ENCODE measurements at places on chromosomes 7 and 10.

GRCh38 chr10:110813743-110814472 lies 57.8 kb upstream of the PDCD4 start:
- no peak for DNase-seq

GRCh38 chr7:150919160-150919559 lies 59.0 kb downstream of the KCNH2 start:
- no peak for DNase-seq

DNA sequence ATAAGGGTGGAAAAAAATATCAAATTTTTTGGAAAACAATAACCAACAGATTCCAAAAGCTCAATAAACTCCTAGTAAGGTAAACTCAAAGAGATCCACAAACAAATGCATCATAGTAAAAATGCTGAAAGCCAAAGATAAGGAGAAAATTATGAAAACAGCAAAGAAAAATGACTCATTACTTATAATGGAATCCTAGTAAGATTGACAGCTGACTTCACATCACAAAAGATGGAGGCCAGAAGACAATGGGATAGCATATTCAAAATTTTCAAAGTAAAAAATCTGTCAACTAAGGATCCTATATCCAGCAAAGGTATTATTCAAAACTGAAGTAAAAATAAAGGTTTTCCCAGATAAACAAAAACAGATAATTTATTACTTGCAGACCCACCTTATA lies 183.4 kb upstream of the VIPR2 start:
- DNase-seq, result no peak

- DNase-seq, result no peak
These were observed 41.5 kb upstream of the SMIM30 start for GRCh38 chr7:113159746-113160339.

DNA sequence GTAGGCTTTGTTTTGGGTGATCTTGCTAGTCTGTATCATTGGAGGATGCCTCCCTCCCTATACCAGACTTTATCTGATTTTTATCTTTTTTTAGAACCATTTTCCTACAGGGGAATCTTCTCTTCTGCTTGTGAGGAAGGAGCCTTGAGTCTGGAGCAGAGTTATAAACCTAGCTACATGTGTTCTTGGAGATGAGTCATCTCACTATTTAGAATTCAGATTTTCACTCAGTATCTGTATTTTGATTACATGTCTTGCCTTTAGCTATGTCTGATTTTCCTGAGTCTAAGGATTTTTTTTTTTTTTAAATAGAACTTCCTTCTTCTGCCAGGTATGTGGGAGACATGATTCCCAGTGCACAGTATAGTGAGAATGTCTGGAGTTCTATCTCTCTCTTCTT lies 211.6 kb upstream of the MBL2 start:
- DNase-seq, result no peak

- no peak for DNase-seq
These were observed 202.7 kb downstream of the DIP2C start for GRCh38 chr10:486666-487322.

- no peak for DNase-seq
These were observed 669.8 kb downstream of the SUGCT start for GRCh38 chr7:40804477-40805215.

- DNase-seq, result no peak
These were observed 157.5 kb downstream of the XPNPEP1 start for GRCh38 chr10:109765838-109766237.

- DNase-seq, result no peak
These were observed 38.6 kb downstream of the MRC1 start for GRCh38 chr10:17847585-17848296.

DNA sequence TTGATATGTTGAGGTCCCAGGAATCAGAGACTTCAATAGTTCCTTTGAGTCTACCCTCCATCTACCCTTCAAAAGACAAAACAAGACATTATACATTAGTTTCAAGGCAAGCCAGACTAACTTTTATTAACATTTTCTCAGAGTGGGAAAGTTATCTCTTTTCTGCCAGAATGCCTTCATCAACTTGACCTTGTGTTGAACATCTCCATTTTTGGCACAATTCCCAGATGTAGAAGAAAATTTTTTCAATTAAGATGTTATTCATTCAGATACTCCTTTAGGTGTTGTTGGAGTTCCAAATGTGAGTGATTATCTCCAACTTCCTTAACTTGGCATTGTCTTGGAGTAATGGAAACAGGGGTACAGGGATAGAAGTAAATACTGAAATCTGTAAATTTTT lies 59.1 kb downstream of the NRF1 start:
- DNase-seq, result no peak

DNA sequence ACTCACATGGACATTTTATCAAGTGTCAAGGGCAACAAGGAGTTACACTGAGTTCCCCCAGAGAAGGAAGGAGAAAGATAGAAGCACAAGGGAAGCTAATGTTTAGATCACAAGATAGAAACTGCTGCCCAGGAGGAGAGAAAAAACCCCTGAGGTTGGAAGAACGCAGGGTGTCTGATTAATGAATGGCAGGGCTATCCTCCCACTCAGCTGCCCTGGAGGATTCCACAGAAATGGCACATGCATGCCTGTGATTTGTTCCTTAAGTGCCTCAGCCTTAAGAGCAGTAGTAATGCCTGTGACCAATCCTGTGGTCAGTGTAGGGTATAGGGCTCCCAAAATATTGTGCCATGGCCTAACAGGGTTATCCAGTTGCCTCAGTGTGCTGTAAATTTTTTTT lies 20.2 kb downstream of the DNAJB9 start:
- DNase-seq, result no peak

DNA sequence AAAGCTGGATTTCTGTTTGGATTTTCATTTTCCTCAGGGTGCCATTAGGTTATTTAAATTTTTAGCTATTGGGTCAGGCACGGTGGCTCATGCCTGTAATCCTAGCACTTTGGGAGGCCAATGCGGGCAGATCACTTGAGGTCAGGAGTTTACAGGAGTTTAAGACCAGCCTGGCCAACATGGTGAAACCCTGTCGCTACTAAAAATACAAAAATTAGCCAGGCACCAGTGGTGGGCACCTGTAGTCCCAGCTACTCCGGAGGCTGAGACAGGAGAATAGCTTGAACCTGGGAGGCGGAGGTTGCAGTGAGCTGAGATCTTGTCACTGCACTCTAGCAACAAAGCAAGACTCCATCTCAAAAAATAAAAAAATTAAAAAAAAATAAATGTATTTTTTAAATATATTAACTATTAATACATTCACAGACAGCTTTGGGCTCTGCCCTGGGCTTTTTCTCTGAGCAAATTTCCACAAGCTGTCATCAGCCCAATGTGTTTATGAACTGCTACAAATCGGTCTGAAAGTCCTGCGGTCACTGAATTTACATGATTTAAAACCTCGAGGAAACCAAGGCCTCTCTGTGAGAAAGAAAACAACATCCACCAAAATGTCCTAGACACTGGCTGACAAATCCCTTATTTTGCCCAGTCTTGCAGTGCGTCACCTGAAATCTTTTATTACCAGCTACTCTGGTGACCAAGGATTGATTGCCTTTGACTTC lies 19.2 kb upstream of the PLEKHS1 start:
- DNase-seq, result no peak

GRCh38 chr10:124064676-124065075 lies 28.7 kb downstream of the CHST15 start:
- no peak for DNase-seq

DNA sequence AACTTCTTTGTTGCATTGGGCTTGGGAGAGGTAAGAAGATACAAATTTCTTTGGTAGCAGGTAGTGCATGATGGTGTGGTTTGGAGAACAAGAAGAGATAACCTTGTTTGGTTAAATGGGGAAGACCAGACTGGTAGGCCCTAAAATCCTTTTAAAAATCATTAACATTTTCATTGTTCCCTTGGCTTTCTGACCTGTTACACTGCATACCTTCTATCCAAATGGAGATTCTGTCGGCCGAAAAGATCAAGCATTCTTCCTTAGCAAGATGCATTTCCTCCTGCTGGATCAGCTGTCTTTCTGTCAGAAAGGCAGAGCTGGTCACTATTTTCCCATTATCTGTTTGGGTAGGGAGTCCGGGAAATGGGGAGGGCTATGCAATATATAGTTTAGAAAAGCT lies 33.7 kb downstream of the AGK start:
- no peak for DNase-seq

GRCh38 chr7:95883217-95883616 lies 110.9 kb downstream of the DYNC1I1 start:
- no peak for DNase-seq

GRCh38 chr7:75691793-75692543 lies 46.8 kb downstream of the HIP1 start:
- no peak for DNase-seq

GRCh38 chr10:95264227-95265051 lies 26.4 kb downstream of the PDLIM1 start:
- no peak for DNase-seq

DNA sequence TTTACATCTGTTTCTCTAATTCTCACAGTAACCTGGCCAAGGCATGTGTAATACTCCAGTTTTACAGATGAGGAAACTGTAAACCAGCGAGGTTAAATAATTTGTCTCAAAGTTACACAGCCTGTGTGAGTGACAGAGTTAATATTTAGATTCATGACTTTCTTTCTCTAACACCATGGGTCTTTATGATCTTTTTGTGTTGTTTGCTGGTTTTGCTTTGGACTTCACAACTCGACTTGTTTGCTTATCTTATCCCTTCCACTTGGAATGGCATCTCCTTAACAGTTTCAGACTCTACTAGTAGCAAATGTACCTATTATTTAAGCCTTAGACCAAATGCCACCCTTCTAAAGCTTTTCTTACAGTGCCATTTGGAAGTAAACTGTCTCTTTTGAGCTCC lies 34.4 kb downstream of the MXI1 start:
- no peak for DNase-seq

DNA sequence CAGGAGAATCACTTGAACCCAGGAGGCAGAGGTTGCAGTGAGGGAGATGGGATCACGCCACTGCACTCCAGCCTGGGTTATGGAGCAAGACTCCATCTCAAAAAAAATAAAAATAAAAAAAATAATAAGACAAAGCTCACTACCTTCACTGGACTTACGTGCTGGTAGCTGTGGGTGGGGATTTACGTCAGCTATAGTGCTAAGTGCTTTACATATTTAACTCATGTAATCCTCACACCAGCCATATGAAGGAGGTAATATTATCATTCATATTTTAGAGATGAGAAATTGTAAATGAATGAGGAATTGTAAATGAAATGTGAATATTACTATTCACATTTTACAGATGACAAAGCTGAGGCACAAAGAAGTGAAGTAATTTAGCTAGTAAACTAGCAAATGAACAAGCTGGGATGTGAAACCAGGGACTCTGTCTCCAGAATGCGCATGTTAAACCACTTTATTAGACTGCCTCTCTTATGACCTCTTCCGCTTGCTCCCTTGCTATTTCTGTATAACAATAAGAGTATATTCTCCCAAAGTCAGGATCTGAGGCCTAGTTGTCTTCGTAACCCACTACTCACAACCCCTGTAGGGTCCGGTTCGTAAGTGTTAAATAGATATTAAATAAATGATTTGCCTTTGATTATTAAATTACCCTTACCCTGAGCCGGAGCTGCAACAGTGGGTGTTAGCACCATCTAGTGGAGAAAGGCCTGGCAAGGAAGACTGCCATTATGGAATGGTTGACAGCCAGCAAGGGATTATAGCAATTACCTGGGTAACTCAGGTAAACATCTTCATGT lies 70.2 kb downstream of the HTR7 start:
- DNase-seq, result no peak

DNA sequence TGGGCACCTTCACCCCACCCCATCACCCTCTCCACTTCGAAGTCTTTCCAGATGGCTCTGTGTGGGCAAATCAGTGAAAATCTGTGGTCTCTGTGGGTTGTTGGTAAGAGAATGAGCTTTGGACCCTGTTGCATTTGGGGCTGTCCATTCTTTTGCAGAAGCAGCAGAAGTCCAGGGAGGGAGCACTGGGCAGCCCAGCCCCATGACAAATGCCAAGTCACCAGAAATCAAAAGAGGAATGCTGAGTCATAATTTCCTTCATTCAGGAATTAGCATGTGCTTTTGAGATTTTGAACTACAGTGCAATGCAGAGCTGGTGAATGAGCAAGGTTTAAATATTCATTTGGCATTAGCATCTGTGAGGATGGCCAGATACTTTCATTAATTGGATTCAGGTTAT lies 556.2 kb downstream of the LRMDA start:
- no peak for DNase-seq

DNA sequence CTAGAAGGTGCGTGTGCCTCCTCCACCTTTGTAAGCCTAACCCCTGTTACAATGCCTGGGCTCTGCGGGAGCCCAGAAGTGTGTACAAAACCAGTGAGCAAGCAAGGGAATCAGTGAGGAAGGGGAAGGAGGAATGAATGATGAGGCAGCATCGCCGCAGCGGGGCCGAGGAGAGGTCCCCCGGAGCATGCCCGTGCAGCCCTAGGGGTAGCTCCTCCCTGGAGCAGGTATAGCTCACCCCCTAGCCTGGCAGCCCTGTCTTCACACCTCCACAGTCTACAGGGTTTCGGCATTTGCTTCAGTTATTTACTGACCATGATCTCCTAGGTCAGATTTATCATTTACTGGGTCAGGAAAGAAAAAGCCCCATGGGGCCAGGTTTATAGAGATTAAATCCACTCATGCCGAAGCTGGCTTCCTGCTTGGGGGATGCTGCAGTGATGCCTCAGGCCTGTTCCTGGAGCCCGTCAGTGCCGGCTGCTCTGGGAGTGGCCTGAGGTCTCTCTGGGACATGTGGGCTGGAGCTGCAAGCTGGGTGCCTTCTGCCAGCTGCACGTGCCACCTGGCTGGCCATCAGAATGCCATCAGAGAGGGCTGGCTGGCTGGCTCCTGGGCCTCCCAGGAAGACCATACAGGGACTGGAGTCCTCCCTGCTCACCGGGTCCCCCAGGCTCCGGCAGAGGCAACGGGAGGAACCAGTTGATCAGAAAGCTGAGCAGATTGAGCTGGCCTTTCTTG lies 138.9 kb downstream of the GRK5 start:
- no peak for DNase-seq

DNA sequence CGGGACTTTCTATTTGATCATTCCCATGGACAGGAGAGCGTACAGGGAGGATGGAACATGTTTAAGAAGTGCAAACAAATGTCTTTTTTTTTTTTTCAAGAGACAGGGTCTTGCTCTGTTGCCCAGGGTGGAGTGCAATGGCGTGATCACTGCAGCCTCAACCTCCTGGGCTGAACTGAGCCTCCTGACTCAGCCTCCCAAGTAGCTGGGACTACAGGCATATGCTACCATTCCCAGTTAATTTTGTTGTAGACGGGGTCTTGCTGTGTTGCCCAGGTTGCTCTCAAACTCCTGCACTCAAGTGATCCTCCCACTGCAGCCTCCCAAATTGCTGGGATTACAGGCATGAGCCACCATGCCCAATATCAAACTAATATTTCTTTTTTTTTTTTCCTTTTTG lies 40.5 kb downstream of the SPDYE5 start:
- no peak for DNase-seq

DNA sequence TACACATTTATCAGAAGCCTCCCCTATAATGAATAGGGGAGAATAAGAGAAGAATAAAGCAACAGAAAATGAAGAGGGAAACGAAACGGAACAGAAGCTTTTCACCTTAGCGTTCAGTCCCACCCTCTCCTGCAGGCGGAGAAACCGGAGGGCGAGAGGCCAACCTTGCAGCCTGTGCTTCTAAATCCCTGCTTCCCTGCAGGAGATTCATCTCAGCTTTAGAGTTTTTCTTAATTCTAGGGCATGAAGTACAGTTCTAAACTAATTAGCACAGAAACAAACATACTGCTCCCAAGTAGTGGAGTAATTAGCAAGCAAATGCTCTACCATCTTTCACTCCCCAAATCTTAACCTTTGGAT lies 107.2 kb downstream of the CUBN start:
- DNase-seq, result no peak

- DNase-seq, result no peak
These were observed 127.6 kb upstream of the CALN1 start for GRCh38 chr7:72539702-72540101.
